ENCODE measurements at places on chromosomes 2 and 18.

DNA sequence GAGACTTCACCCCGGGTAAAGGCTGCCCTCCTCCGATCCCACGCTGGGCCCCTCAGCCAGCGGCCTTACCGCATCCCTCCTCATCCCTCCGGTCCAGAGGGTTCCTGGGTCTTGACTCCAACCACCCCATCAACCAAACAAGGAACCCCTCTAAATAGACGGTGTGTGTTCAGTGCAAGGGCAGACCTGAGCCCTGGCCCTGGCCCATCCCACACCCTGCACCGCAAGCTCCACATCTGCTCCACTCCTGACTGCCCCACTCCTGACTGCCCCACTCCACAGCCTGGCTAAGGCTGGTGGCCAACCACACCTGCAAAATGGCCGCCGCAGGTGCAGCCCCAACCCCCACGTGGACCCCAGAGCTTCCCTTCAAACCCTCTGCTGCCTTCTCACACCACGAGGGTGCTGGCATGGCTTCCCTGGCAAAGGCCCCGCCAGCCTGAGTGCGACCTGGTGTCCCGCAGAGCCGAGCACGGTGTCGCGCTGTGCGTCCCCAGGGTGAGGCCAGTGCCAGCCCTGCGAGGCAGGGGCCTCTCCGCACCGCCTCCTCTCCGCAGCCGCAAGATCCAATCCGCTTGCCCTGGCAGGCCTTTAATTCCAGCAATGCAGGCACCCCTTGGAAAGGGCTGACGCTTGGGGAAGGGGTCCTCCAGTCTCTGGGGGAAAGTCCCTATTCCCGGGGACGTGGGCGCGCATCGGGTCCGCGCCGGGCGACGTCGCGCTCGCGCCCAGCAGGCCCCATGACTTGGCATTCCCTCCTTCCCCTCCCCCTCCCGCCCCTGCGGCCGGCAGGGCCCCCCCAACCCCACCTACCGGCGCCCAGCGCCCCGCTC is 1.5 kb downstream of the KIF1A start:
- DNase-seq = no peak

- no peak for DNase-seq
Measured at GRCh38 chr2:227761740-227762476, 16.2 kb downstream of the SCYGR8 start.

DNA sequence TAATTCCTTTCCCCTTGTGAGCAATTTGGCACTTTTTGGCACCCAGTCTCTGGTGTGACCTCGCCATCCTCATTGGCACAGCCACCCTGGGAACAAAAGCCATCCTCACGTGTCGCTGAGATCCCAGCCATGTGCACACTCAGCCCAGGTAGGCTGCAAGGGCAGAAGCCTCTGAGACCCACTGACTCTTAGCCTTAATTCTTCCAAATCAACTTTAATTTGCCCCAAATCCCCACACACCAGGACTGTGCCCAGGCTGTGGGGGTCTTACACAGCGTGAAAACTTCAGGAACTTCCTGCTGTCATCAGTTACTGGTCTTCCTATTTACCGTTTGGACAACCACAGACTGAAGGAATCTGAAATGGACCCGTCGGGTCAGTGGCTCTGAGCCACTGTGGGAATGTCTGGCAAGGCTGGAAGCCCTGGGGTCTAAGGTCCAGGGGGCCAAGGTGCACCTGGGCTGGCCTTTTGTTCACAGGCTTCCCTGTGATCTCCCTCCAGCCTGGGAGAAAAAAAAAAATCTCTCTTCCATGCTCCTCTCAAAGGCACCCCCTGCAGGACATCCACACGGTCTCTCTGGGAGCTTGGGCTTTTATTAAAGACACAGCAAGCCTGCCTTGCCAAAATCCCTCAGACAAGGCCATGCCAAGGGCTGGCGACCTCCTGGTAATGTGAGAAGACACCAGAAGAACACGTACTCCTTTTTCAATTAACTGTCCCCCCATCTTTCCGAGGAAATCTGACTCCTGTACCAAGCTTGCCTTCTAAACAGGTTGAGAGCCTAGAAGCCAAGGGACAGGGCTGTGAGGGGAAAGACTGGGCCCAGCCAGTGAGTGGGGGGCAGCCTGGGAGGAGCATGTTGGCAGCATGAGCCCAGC is 42.1 kb upstream of the LAPTM4A start:
- no peak for DNase-seq

- DNase-seq = no peak
Measured at GRCh38 chr2:46647766-46648742, 168.7 kb downstream of the TMEM247 start.

DNA sequence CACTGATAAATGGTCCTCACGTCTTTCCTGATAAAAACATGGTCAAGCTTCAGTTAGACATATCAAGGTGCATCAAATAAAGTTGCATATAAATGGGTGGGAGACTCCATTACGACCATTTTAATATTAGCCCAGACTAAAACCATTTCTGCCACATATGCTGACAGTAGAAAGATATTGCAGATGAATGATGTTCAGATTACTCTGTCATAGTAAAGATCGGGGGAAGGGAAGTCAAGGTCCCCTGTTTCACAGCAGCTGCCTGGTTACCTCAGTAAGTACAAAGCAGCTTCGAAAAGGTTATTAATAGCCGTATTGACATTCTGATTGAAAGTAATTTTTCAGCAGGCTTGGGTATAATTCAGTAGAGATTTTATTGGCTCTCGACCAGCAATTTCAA is 927.7 kb upstream of the CDH2 start:
- no peak for DNase-seq

GRCh38 chr2:135791418-135792190 is 45.4 kb downstream of the LCT start:
- DNase-seq = no peak

- DNase-seq = no peak
Measured at GRCh38 chr2:102291319-102292075, 19.9 kb upstream of the IL1RL1 start.

- no peak for DNase-seq
Measured at GRCh38 chr18:14974576-14974975, 226.6 kb downstream of the ANKRD30B start.

- no peak for DNase-seq
Measured at GRCh38 chr2:80326214-80326613, 21.7 kb upstream of the LRRTM1 start.

GRCh38 chr2:216866515-216867095 is 6.7 kb upstream of the TNP1 start:
- DNase-seq = no peak

DNA sequence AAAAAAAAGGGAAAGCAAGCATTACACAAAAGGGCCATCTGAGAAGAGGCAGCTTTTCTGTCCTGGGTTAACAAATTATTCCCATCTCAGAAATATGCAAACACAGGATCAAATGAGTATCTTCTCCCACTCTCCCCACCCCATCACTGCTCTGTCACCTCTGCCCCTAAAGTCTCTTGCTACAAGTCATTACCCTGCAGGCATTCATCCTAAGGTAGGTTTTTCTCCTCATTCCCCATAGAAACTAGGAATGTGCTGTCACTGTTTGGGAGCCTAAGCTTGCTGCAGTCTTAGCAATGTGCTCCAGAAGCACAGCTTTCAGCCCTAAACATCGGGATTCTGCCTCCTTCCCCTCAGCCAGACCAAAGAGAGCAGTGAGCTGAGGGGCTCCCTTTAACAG is 3.6 kb downstream of the LRRTM1 start:
- DNase-seq = no peak
